ENCODE measurements at places on chromosomes 11 and 22. TPM values are rescaled to one million over a fixed set of nuclear protein-coding genes. Genes with fewer than 3 reads are reported as not detected.

DNA sequence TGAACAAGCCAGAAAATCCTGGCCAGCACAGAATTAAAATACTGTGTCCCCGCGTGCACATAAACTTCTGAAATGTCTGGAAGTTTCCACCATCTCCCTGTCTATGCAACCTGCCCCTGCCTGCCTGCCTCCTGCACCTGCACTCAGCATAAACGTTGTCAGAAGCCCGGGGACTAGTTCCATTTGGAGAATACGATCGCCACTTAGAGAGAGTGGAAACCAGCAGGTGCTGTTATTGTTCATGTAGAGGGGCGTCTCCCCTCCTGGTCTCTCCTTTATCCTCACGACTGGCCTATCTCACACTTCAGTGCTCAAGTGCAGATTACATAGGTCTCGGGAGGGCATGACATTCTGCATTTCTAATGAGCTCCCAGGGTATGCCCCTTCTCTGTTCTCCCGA, 35.6 kb downstream of the MPPED1 start:
- peaks cover 5% of the 10 kb centered on the region for H3K4me1 ChIP-seq
- H3K36me3 ChIP-seq: no peaks in the 10 kb centered on the region
- no peaks in the 10 kb centered on the region for H3K27me3 ChIP-seq
- no peak overlapping the region for H3K27ac ChIP-seq
- DNase-seq: no peak
- H3K4me3 ChIP-seq: no peak overlapping the region

Gene MIAT
- polyA plus RNA-seq: 0.03 TPM

DNA sequence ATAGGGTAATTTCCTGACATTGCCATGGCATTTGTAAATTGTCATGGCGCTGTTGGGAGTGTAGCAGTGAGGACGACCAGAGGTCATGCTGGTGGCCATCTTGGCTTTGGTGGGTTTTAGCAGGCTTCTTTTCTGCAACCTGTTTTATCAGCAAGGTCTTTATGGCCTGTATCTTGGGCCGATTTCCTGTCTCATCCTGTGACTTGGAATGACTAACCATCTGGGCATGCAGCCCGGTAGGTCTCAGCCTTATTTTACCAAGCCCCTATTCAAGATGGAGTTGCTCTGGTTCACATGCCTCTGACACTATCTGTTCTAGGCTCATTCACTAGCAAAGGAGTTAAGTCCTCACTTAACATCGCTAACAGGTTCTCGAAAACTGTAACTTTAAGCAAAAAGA, 1374.2 kb downstream of the FAM181B start:
- DNase-seq: no peak
- H3K36me3 ChIP-seq: no peaks in the 10 kb centered on the region
- H3K27me3 ChIP-seq: no peaks in the 10 kb centered on the region
- no peak overlapping the region for H3K4me3 ChIP-seq
- H3K27ac ChIP-seq: no peak overlapping the region
- no peaks in the 10 kb centered on the region for H3K4me1 ChIP-seq

- DNase-seq: no peak
- no peaks in the 10 kb centered on the region for H3K27me3 ChIP-seq
- H3K36me3 ChIP-seq: no peaks in the 10 kb centered on the region
- no peak within 1 kb of the TSS for H3K4me3 ChIP-seq
Observed at GRCh38 chr11:33891714-33892327, at the start of gene LMO2. Gene LMO2 (minus strand): TSS chr11:33892076. CDS start chr11:33869716, 22,360 bp downstream.

DNA sequence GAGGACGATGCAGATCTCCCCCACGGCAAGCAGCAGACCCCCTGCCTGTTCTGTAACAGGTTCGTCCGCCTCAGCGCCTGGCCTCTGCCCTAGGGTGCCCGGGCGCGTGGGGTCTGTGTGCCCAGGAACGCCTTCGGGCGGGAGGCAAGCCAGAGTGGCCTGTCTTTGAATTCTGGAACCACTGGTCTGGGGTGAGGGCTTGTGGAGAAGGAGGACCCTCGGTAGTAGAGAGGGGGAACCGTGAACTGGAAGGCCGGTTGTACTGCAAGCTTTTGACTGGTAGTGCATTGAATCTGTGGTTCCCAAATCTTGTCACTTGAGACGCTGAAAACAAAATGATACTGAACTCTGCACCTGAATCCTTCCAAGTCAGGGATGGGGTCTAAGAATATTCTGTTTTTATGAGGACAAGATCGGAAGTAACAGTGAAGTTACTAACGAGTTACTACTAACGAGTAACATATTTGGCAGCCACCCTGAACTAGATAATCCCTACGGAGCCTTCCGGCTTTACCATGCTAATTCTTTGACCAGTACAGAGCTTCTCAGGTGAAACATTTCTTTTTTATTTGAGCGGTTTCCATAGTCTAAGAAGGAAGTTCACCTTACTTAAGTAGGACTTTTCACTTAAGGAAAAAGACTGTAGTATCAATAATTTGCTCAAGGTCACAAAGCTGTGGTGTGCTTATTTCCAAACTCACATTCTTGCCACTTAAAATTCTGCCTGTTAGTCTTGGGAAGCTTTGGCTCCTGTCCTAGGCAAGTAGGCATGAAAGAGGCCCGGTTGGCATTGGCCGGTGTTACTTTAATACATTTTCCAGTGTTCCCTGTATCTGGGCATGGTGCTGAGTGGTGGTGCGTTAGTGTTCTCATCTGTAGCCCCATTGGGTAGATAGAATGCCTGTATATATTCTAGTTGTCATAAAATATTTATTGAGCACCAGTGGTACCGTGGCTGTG, 860 bp downstream of the PRMT3 start:
- H3K4me1 ChIP-seq: peaks cover 21% of the 10 kb centered on the region
- peak overlapping the region; percentile 96 for H3K27ac ChIP-seq
- H3K4me3 ChIP-seq: peak overlapping the region; percentile 90
- H3K27me3 ChIP-seq: no peaks in the 10 kb centered on the region
- peaks cover 6% of the 10 kb centered on the region for H3K36me3 ChIP-seq

- H3K36me3 ChIP-seq: no peaks in the 10 kb centered on the region
- H3K27ac ChIP-seq: no peak overlapping the region
- H3K4me3 ChIP-seq: no peak overlapping the region
- DNase-seq: no peak
Observed at GRCh38 chr11:107777110-107777509, 65.3 kb upstream of the SLN start.

Gene C1QTNF4
- 0.84 TPM for polyA plus RNA-seq

Gene ACTN3
- not detected for polyA plus RNA-seq

- H3K4me1 ChIP-seq: no peaks in the 10 kb centered on the region
- DNase-seq: no peak
Observed at GRCh38 chr11:10049756-10050155, 244.3 kb downstream of the SBF2 start.

DNA sequence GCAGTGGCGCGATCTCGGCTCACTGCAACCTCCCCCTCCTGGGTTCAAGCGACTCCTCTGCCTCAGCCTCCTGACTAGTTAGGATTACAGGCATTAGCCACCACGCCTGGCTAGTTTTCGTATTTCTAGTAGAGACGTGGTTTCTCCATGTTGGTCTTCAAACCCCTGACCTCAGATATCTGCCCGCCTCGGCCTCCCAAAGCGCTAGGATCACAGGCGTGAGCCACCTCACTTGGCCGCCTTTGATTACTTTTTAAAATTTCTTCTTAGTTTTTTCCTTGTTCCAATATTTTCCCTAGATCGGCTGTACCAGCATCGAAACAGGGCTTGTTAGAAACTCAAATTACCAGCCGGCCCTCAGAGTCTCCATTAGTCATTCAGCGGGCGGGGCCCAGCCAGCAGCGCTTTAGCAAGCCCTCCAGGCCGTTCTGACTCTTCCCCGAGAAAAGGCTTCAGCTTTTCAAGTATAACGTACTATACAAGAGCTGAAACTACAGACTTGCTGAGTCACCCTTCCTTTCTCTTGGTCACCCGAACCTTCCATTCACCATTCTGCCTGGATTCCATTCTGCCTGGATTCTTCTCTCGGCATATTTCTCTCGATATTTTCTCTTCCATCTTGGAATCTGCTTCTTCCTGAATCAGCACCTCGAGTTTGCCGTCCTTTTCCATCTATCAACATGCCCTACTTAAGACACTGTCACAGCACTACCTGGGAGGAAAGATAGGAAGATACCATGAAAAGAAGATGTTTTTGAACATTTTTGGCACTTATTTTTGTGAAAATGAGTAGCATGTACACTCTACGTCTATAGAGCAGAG, 6.7 kb upstream of the CAPRIN1 start:
- H3K27me3 ChIP-seq: no peaks in the 10 kb centered on the region
- H3K36me3 ChIP-seq: no peaks in the 10 kb centered on the region
- DNase-seq: peak; percentile 69
- no peak overlapping the region for H3K4me3 ChIP-seq
- H3K27ac ChIP-seq: peak overlapping the region; percentile 39

DNA sequence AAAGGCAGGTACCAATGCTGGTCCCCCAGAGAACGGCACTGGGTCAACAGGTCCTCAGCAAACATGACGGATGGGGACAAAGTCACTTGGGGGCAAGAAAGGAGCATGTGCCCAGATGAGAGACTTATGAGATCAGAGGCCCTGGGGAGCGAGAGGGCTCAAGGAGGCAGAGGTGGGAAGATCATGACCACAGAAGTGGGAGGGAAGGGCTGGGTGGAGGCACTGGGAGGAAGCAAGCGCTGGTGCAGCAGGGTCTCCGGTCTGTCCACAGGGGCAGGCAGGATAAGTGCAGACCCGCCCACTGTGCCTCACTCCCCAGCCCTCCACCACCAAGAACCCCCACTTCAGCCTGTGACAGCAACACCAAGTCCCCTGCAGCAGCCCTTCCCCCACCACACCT, 10.9 kb downstream of the ELFN2 start:
- DNase-seq: no peak
- H3K4me3 ChIP-seq: no peak overlapping the region
- H3K4me1 ChIP-seq: peaks cover 38% of the 10 kb centered on the region
- no peaks in the 10 kb centered on the region for H3K36me3 ChIP-seq

Gene OR8D4
- polyA plus RNA-seq: not detected

GRCh38 chr22:46116491-46116958, 33.8 kb upstream of the PPARA start:
- peak; percentile 87 for DNase-seq
- peaks cover 22% of the 10 kb centered on the region for H3K4me1 ChIP-seq
- H3K36me3 ChIP-seq: peaks cover 12% of the 10 kb centered on the region
- H3K27me3 ChIP-seq: no peaks in the 10 kb centered on the region
- H3K27ac ChIP-seq: no peak overlapping the region
- H3K4me3 ChIP-seq: no peak overlapping the region

Gene DAGLA
- 0.16 TPM for polyA plus RNA-seq

GRCh38 chr11:132337819-132338416, 967.5 kb downstream of the NTM start:
- no peaks in the 10 kb centered on the region for H3K4me1 ChIP-seq
- H3K27me3 ChIP-seq: no peaks in the 10 kb centered on the region
- no peak overlapping the region for H3K27ac ChIP-seq
- no peak overlapping the region for H3K4me3 ChIP-seq
- no peaks in the 10 kb centered on the region for H3K36me3 ChIP-seq
- DNase-seq: no peak

GRCh38 chr11:57544566-57544965, 7.2 kb downstream of the SMTNL1 start:
- H3K4me3 ChIP-seq: no peak overlapping the region
- H3K27me3 ChIP-seq: no peaks in the 10 kb centered on the region
- peaks cover 11% of the 10 kb centered on the region for H3K4me1 ChIP-seq
- H3K27ac ChIP-seq: no peak overlapping the region
- no peak for DNase-seq

- no peak for DNase-seq
- H3K27me3 ChIP-seq: no peaks in the 10 kb centered on the region
- peaks cover 51% of the 10 kb centered on the region for H3K36me3 ChIP-seq
- peaks cover 41% of the 10 kb centered on the region for H3K4me1 ChIP-seq
- H3K27ac ChIP-seq: peak overlapping the region; percentile 64
Observed at GRCh38 chr22:37627121-37627520, 12.3 kb upstream of the SH3BP1 start.

Gene DSCAML1
- not detected for polyA plus RNA-seq

GRCh38 chr11:62513626-62514025, 33.0 kb downstream of the AHNAK start:
- no peaks in the 10 kb centered on the region for H3K27me3 ChIP-seq
- DNase-seq: no peak
- H3K36me3 ChIP-seq: peaks cover 39% of the 10 kb centered on the region
- peaks cover 32% of the 10 kb centered on the region for H3K4me1 ChIP-seq
- H3K27ac ChIP-seq: no peak overlapping the region

GRCh38 chr11:86453290-86454030, 78.8 kb downstream of the CCDC81 start:
- no peaks in the 10 kb centered on the region for H3K36me3 ChIP-seq
- no peak overlapping the region for H3K27ac ChIP-seq
- no peak overlapping the region for H3K4me3 ChIP-seq
- H3K27me3 ChIP-seq: no peaks in the 10 kb centered on the region
- H3K4me1 ChIP-seq: no peaks in the 10 kb centered on the region

Gene C11orf87
- not detected for polyA plus RNA-seq

DNA sequence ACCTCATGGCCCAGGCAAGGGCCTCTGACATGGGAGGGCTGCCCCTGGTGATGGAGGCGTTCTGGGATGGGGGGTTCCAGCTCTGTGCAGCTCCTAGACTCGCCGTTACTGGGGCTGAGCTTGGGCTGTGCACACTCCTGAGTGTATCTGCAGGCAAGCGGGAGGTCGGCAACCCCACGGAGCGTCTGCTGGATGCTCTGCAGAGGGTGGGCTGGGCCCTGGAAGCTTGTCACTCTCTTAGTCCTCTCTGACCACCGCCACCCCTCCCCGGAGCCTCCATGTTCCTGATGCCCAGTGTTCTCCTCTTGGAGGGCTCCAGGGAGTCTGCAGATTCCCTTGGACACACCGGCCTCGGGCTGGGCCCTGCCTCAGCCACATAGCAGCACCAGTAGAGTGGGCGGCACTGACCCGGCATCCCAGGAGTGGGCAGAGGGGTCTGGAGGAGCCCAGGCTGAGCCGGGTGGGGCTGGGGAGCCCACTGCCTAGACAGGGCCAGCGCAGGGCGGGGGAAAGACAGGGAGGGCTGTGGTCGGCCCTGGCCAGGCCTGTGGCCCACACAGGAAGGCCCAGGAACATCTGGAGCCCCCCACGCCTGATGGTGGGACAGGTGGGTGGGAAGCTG, 20.6 kb upstream of the MUC5B start:
- H3K27me3 ChIP-seq: no peaks in the 10 kb centered on the region
- H3K36me3 ChIP-seq: no peaks in the 10 kb centered on the region
- no peak overlapping the region for H3K27ac ChIP-seq
- no peaks in the 10 kb centered on the region for H3K4me1 ChIP-seq

DNA sequence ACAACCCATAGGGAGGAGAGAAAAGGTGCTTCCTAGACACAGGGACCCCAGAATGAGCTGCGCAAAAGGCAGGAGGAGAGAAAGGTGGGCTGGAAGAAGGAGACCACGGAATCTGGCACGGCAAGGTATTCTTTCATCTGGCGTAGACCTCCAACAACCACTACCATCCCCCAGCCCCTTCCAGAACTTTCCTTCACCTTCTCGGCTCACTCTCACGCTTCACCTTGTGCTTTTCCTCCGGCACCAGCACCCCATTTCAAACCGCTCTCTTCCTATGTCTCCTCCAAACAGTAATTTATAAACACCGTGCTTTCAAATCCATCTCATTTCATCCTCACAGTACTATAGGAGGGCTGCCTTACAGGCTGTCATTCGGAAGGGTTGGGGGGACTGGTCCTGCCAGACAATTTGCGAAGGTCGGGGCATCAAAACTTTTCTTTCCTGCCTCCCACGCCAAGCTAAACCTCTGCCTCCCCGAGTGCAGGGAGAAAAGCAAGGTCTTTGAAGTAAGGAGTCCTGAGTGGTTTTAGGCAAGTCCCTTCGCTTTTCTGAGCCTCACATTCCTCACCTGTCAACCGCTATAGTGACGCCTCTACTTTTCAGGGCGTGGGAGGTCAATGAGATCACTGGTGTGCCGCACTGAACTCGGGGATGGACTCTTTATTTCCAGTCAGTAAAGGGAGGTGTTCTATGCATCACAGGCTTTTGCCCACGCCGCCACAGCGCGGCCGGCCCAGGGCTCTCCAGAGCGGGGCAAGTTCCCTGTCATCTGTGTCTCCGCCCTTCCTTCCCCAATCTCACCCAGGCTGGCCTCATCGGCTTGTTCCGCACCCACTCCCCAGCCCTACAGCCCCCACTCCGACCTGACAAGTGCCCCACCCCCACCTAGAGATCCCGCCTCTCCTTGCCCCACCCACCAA, 800 bp downstream of the KCTD21 start:
- peaks cover 32% of the 10 kb centered on the region for H3K4me1 ChIP-seq
- H3K27me3 ChIP-seq: no peaks in the 10 kb centered on the region
- H3K36me3 ChIP-seq: peaks cover 7% of the 10 kb centered on the region
- peak; percentile 80 for DNase-seq

Data from CD14-positive monocyte (primary cell).